ENCODE measurements at places on chromosomes 3 and 15.

DNA sequence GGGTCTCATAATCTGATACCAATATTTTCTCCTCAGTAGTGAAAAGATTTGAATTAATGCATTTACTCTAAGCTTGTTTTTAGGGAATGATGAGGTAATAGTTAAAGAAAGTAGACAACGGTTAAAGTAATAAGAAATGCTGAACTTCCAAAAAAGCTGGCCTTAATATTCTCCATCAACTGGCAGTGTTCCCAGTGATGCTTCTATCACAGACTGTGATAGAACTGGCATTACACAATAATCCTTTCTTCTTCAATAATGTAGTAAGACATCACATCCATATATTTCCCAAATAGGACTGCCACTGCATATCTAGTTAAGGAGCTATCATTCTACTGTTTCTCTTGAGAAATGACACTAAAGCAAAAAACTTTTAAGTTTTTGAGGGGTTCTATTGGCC, 188.7 kb downstream of the IL5RA start:
- no peak for DNase-seq

- peak; percentile 32 for DNase-seq
Observed at GRCh38 chr3:117407317-117407716, 697.7 kb downstream of the TUSC7 start.

- peak; percentile 36 for DNase-seq
Observed at GRCh38 chr15:64009241-64009640, 37.0 kb downstream of the DAPK2 start.

GRCh38 chr15:29631076-29632070, 190.9 kb downstream of the TJP1 start:
- DNase-seq, result no peak

DNA sequence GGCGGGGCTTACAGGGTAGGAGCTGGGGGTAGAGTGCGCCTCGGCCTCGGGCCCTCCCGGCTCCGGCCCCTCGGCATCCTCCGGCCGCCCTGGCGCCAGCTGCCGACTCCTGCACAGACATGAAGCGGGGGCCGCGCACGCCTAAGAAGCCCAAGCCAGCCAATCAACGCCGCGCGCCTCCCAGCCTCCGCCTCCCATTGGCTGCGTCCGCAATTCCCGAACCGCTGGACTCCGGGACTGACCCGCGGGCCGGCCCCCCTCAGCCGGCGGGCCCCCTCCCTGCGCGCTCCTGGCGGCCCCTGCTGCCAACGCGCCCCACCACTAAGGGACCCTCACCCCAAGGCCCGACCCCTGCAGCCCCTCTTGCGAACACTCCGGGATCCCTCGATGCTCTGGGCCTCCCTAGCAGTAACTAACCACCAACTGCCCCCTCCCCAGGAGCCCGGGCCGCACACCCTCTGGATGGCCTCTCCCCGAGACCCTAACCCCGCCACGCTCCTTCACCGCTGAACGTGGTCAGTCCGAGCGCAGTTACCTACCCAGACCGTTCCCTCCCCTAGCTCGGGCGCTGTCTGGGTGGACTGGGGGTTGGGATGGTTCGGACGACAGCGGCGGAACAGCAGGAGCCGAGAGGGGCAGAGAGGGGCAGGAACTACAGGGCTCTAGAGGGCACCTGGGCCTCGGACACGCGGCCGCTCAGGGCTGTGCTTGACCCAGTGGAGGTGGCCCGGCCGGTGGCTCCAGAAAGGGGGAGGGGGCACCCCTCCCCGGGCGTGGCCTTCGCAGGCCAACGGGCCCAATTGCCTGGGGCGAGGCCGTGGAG, 5.0 kb downstream of the GATA2 start:
- DNase-seq, result peak; percentile 93

- no peak for DNase-seq
Observed at GRCh38 chr3:144128108-144128892, 156.7 kb downstream of the DIPK2A start.

DNA sequence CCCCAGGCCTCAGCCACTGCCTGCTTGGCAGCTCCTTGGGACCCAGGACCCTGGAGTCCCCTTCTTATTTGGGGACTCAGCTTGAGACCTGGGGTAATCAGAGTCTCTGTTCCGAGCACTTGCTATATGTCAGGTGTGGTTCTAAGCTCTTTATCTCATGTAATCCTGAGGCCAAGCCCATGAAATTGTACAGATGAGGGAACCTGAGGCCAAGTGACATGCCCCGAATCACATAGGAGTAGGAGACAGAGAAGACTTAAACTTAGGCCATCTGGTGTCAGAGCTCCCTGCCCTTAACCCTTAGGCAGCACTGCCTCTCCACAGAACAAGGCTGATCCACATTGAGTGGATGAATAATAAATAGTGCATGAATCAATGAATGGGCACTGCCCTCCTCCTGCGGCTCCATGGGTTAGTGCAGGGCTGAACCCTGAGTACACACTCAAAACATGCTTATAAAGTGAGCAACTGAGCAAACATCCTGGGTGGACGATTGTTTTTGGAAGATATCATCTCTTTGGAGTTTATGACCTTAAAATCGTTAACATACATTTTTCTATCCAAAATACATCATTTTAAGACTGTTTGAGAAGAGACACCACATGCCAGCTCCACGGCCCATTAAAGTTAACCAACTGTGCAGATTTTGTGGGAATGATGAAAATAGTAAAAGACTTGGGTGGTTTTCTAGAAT, 33.2 kb upstream of the IQSEC1 start:
- DNase-seq, result no peak

GRCh38 chr15:38860674-38861073, 296.1 kb upstream of the RASGRP1 start:
- DNase-seq, result peak; percentile 60

- no peak for DNase-seq
Observed at GRCh38 chr3:168459226-168459784, 363.6 kb upstream of the GOLIM4 start.

DNA sequence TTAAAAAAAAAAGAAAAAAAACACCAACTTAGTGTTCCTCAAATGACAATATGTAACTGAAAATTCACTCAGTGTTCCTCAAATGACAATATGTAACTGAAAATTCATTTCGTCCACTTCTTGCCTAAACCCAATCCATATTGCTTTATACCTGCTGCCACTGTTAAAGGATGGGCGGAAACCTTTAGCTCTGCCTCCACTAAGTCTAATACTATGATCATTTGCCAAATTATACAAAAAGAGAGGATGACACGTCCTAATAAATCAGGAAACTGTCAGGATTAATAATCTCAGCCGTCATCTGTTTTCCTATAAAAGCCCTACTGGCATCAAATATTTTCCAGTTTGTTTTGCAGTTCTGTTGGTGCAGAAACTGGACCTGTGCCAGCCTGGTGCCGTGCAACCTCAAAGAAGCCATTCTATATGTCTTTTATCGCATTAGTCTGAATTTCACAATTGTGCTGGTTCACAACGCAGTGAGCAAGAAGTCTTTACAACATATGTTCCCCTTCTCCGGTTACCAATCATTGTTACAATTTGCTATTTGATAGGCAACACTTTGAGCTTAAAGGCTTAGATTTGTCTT, 160.4 kb upstream of the KCNH8 start:
- no peak for DNase-seq

DNA sequence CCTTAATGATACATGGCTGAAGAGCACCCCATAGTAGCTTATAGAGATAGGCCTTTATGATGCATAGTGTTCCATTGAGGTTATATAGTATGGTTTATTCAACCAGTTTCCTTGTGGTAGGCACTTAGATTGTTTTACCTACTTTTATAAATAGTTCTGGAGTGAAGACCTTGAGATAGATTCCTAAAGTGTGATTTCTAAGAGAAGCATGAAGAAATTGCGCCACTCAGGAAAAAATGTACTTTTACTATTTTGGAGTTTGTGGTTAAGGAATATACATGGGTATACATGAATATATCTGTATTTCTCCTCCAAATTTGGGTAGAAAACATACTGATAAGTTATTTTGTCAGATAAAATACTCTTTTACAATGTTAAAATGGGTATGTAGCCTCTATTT, 70.5 kb downstream of the CHD2 start:
- peak; percentile 26 for DNase-seq

- peak; percentile 33 for DNase-seq
Observed at GRCh38 chr3:194177141-194177540, 41.2 kb downstream of the HES1 start.

GRCh38 chr3:177096615-177097014, 100.7 kb downstream of the TBL1XR1 start:
- no peak for DNase-seq

DNA sequence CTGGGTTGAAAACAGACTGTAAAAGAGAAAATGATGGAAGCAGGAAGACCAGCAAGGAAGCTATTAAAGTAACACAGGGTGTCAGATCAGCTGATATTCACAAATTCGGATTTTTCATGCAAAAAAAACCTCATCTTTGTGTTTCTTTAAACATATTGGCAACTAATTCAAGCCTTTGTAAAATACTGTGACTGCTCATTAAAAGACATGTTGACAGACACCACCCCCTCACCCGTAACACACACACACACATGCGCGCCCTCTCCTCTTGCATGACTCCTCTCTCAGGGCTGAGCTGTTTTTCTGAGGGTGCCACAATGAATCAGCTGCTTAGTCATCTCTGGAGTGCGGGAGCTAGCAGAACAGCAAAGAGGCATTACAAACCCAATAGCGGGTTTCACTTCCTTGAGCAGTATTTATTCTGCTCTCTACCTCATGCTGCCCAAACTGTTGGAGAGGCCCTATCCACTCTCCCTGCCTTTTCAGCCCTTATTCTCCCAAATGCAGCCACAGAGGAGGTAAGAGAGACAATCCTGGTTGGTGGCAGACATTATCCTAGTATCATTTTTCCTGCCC, 35.8 kb upstream of the CCDC80 start:
- peak; percentile 94 for DNase-seq

Measured in fibroblast of pulmonary artery (primary cell).